Stimulated activated CD4-positive, alpha-beta T cell treated with anti-CD3 and anti-CD28 coated beads, TNF-alpha, amount 100 ng/mL, for 48 hours (primary cell): ENCODE measurements at places on chromosomes 2 and 18.

GRCh38 chr2:134836986-134837385 is 1.4 kb upstream of the ACMSD start:
- DNase-seq: no peak

- no peak for DNase-seq
These were observed 238.8 kb downstream of the ZNF407 start for GRCh38 chr18:74836296-74837139.

DNA sequence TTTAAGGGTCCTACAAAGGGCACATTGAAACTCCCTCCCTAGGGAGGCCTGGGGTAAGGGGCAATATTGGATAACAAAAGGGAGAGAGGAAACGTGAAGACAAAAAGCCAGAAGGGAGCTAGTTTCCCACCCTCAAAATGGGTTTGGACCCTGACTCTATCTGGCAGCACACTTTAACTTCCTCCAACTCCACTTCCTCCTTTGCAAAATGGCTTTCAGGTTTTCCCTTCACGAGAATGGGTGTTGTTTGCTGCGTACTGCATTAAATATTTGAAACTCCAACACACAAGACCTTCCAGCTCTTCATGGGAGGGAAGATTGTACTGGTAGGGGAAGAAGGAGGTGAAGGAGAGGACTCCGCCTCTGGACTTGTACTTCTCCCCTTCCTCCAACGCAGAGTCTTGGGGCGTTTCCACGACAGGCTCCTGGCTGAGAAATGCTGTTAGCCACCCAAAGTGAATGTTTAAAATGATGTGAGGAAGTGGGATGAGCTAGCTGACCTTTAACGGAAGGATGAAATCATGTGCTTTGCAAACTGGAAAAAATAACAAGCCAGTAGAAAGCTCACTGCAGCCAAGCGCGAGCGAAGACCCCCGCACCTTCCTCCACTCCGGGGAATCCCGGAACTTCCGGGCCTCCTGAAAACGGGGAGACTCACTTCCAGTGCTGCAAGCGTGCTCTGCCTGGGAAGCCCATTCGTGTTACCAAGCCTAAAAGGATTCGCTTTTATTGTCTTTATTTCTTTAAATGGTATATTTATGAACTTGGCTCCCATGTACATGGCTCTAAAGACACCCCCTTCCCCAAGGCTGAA is 85.6 kb downstream of the VIT start:
- no peak for DNase-seq

DNA sequence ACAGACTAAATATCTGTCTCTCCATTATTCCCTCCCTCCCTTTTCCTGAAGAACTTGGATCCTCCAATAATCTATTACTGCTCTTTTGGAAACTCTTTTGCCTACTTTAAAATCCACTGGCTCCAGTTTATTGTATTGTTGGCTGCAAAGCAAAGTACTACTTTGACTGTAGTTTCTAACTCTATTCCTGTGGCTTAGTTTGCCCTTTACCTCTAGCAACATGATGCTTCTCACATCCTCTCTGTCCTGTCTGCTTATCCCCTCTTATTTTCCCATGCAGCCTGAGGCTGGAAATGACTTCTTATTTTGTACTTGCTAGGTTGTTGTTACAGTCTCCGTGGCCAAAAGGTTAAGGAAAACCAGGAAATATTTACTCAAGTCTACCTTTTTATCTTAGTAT is 26.8 kb downstream of the PDK1 start:
- no peak for DNase-seq

- DNase-seq: no peak
These were observed 121.9 kb downstream of the NDUFA10 start for GRCh38 chr2:239903210-239903609.

- no peak for DNase-seq
These were observed 31.3 kb downstream of the HS1BP3 start for GRCh38 chr2:20619624-20620024.
